Stimulated activated CD8-positive, alpha-beta memory T cell treated with anti-CD3 and anti-CD28 coated beads, Interleukin-2, amount 100 ng/mL, for 1 hour (primary cell): ENCODE measurements at places on chromosomes 4 and X.

GRCh38 chrX:38732866-38733265, 68.4 kb upstream of the MID1IP1 start:
- no peak for DNase-seq

GRCh38 chrX:5683996-5684395, 544.7 kb downstream of the NLGN4X start:
- DNase-seq: no peak

DNA sequence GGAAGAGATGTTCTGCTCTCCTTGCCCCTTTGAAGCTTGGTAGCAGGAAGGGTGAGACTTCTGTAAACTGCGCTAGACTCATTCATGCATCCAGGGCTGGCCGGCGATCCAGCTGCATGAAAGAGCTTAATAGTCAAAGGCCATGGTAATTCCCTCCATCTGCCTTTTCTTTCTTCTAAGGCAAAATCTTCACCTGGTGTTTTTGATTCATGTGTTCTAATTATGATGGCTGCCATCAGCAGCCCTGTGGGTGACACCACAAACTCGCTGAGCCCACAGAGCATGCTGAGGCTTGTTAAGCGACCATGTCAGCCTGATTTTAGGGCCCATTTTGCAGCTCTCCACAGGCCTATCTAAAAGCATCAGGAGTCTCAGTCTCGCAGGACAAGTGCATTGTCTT, 450.1 kb upstream of the TENM3 start:
- no peak for DNase-seq

DNA sequence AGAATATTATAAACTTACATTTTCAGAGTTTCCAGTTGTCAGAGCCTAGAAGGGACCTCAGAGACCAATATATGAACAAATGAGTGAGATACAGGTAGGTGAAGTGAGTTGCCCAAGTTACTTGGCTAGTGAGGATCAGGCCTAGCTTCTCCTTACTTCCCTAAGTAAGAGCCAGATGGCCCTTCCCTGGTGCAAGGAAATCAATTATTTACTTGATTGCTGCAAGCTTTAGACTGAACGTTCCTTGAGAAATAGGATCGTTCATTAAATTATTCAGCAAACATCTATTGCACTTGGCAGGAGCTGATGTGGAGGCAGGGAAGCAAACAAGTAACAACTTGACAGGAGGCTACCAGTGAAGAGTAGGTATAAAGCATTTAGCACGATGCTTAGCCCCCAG, 117.8 kb downstream of the EFHC2 start:
- no peak for DNase-seq

DNA sequence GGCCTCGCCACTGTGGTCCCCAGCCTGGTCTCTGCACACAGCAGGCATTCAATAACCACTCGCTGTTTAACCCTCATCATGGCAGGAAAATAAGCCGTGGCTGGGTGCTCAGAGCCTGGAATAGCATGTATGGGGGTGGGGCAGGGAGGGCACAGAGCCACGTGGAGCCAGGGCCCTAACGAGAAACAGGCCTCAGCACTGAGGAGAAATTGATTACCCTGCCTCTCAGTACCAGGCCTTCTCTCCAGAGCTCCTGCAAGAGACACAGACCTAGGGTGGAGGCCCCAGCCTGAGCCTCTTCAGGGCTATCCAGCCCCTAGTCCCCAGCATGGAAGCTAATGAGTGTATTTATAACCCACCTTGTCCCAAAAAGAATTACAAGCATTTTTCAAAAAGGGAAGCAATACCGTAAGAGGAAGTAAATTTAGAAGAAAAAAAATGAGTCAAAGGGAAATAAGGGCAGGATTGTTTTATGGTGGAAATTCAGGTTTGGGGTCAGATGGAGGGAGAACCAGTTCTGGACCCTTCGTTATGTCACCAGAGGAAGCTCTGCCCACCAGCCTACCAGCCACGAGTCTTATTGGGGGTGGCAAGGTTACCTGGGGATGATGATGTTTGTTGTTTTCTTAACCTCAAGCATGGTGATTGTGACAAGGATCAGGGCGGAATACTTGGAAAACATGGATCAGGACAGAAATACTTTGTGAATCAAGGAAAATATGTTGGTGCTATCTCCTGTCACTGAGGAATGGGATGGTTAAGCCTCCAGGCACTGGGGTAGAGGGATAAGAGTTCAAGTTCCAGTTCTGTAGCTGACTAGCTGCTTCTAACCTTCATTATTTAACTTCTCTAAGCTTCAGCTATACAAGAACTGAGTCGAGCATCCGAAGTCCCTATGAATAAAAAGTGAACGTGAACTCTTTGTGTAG, 101.9 kb upstream of the RBPJ start:
- DNase-seq: no peak

GRCh38 chr4:648579-649292, 23.4 kb downstream of the PDE6B start:
- DNase-seq: no peak

GRCh38 chrX:896256-896655, 265.7 kb downstream of the SHOX start:
- DNase-seq: no peak

- DNase-seq: no peak
Measured at GRCh38 chr4:62407534-62407933, 1207.4 kb downstream of the ADGRL3 start.

- no peak for DNase-seq
Measured at GRCh38 chrX:25012793-25013631, 2.8 kb downstream of the ARX start.

- no peak for DNase-seq
Measured at GRCh38 chrX:45518552-45518951, 317.9 kb upstream of the DIPK2B start.

DNA sequence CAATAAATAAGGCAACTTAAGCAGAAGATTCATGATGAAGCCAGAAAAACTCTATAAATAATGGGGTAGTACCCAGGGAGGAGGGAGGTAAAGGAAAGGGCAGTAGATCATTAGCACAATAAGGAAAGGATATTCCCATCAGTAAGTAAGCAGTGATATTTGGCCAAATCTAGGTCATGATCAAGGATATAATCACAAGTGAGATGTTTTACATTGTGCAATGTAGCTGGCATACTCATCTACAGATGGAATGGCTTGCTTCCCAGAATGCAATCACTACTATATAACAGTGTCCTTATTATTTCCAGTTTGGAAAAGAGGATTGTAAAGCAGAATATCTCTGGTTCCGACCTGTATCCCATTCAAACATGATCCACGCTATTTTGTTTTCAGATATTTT, 483.4 kb downstream of the RPA4 start:
- no peak for DNase-seq

GRCh38 chr4:149498246-149498645, 317.4 kb downstream of the IQCM start:
- no peak for DNase-seq

GRCh38 chr4:98908703-98909262, 20.1 kb downstream of the EIF4E start:
- no peak for DNase-seq

- DNase-seq: no peak
Measured at GRCh38 chr4:61193863-61194262, 6.3 kb upstream of the ADGRL3 start.

DNA sequence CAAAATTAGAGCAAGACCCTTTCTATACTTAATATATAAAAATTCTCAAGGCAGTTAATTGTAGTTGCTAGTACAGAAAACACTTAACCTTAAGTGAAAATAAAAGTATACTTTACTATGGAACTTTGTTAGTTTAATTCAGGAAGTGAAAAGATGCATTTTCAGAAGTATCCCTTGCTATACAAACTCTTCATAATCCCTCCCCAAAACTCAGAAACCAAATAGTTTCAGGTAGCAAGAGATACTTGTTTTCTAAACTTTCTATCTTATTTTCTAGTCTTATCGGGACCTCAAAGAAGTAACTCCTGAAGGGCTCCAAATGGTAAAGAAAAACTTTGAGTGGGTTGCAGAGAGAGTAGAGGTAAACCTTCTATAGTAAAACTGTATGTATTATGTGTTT, 14.3 kb downstream of the PAICS start:
- DNase-seq: no peak

DNA sequence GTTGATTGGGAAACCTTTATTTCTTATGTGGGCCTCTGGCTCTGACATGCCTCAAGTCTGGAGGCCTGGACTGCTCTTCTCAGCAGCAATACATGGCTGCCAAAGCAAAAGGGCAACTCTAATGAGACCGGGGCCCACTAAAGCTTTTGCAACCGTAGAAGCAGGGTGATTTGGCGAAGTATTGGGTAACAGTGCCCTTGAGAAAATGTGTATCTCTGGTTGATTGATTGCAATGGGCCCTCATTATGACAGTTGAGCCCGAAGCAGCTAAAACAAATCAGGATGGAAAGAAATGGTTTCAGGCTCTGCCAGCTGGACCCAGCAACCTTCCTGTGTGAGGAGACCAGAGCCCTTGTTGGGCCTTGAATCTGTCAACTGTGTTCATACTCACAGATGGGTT, 73.4 kb downstream of the CLCN4 start:
- no peak for DNase-seq

DNA sequence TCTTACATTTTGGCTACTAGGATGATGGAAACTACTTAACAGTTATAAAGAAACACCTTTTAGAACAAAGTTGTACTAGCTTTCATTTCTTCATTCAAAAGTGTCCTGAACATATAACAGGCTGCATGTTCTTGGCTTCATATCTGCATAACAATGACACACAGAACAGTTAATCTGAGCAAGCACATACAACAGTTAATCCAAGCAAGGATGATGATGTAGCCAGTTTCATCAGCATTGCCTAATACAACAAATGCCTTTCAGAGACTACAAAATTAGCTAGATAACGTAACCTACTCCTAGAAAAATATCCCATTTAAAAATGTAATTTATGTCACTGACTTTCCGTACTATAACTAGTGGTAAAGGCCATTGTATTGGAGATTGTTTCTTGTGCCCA, 182.1 kb downstream of the SCFD2 start:
- no peak for DNase-seq

DNA sequence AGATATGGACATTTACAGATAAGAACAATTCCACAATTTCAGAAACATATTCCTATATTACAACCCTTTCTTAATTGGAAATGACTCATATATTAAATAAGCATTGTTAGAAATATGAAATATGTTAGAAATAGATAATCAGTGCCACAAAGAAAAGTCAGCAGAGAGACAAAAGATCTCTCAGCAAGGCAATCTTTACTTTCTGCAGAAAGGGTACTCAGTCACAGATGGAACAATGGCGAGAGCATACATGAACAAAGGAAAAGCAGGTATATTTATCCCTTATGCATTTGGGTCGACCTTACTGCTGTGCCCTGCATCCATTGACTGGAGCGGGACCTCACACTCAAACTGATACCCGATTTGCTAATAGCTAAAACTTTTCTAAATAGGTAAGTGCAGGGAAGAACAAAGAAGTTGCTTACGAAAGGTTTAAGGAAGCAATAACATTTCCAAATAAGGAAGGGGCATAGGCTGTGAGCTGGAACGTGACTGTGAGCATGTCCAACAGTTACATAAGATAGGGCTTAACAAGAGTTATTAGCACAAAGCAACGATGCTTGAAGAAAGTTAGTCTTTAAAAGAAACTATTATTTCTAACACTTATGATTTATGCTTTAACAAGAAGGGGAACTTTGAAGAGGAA, 40.8 kb downstream of the MGARP start:
- no peak for DNase-seq

DNA sequence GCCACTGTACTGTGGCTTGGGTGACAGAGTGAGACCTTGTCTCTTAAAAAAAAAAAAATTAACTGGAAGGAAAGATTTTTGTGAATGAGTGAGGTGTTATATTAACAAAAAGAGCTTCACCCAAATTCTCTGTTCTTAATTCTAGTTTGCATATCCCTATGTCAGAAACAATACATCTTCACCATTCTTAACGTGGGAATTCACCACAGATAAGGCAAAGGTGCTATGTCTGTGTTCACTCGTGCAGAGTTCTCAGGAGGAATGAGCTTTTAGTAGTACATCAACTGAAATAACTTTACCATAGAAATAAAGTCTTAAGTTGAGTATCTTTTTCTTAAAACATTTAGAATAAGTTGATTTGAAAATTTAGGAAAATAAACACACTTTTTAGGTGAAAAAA, 135.1 kb downstream of the RAPGEF2 start:
- DNase-seq: no peak

- no peak for DNase-seq
Measured at GRCh38 chrX:107667426-107667825, 39.1 kb downstream of the PRPS1 start.

GRCh38 chr4:25234390-25235370, 847 bp downstream of the PI4K2B start:
- DNase-seq: no peak

DNA sequence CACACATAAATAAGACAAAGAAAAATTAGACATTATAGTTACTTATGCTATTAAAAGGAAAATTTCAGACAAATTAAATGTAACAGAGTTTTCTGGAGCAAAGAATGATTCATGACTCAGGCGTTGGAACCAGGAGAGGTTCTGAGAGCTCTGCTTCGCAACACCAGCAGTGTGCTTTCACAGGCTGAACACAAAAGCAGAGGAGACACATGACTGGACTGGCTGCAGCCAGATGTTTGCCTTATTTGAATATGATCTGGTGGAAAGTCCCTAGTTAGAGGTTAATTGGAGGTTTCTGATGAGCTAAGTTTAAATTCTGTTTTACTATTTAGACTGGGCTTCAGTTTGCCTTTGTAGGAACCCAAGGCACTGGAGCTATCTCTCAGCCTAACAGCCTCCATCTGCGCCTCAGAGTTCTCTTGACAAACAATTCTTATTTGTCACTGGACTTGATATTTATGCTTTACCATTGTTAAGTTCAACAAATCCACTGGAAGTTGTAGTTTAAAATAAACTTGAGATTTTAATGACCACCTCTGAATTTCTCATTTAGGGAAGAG, 16.2 kb downstream of the BOD1L1 start:
- DNase-seq: no peak

GRCh38 chr4:186166852-186167512, 24.4 kb upstream of the CYP4V2 start:
- DNase-seq: no peak

GRCh38 chrX:133568109-133568508, 152.8 kb upstream of the GPC4 start:
- DNase-seq: no peak

GRCh38 chr4:121773883-121774282, 8.9 kb upstream of the SMIM43 start:
- DNase-seq: no peak

DNA sequence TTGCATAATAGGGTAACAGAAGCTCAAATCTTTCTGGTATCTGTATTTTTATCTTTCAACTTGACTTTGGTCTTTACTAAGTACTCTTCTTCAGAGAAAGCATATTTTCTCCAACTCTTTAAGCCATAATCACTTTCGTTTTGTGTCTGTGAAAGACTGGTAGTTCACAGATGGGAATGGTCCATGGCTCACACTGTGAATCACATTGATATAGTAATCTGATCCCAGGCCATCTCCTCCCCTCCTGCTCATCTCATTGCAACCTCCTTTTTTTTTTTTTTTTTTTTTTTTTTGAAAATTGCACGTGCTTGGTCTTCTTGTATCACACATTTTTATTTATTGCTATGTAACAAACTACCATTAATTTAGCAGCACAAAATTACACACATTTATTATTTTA, 694.5 kb upstream of the SLIT2 start:
- no peak for DNase-seq

GRCh38 chr4:89438102-89438831, 130.7 kb upstream of the GPRIN3 start:
- DNase-seq: peak; percentile 8
